ENCODE measurements at places on chromosomes 3 and 15.

GRCh38 chr3:127291611-127292010 lies 3.8 kb upstream of the PRR20G start:
- no peak for DNase-seq

DNA sequence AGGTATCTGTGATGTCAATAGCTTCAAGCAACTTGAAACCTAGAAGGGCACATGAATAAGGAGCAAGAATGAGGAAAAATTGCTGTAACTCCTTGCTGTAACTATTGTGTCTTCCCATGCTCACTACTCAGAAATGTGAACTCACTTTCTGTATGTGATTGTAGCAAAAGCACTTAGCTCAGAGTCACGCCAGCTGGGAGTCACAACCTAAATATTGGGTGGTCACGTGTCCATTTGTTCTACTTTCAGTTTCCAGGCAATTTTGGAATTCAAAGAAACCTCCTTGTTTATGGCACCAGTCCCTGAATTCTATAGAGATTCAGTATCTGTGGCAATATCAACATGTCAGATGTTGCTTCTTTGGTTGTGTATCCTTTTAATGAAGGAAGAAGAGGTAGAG lies 241.6 kb upstream of the AZI2 start:
- DNase-seq: no peak

- no peak for DNase-seq
These were observed 5.9 kb downstream of the RPUSD3 start for GRCh38 chr3:9837701-9838582.

GRCh38 chr15:23576061-23576460 lies 10.6 kb downstream of the MKRN3 start:
- no peak for DNase-seq

GRCh38 chr15:65767895-65768294 lies 24.2 kb downstream of the DENND4A start:
- DNase-seq: no peak

- no peak for DNase-seq
These were observed 152.8 kb downstream of the NEK10 start for GRCh38 chr3:27216295-27216855.

GRCh38 chr3:106617276-106617675 lies 748.5 kb upstream of the CBLB start:
- DNase-seq: no peak

DNA sequence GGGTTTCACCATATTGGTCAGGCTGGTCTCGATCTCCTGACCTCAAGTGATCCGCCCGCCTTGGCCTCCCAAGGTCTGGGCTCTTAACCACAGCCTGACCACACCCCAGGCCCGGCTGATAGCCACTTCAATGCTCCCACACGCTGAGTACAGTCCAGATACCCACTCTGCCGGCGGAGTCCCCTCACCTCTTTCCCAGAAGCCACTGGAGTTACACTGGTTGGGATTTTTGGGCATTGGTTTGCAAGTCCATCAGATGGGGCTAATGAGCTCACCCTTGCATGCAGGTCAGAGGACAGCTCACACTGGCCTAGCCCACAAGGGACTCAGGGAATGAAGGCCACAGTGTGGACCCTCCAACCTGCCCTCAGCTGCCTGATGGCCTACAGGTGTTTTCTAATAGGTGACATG lies 60.1 kb downstream of the IQSEC1 start:
- no peak for DNase-seq

GRCh38 chr3:129305592-129306091 lies 27.0 kb downstream of the HMCES start:
- DNase-seq: peak; percentile 72

GRCh38 chr3:113186566-113186965 lies 24.8 kb upstream of the BOC start:
- no peak for DNase-seq

GRCh38 chr3:153354641-153355040 lies 192.6 kb downstream of the RAP2B start:
- DNase-seq: no peak

DNA sequence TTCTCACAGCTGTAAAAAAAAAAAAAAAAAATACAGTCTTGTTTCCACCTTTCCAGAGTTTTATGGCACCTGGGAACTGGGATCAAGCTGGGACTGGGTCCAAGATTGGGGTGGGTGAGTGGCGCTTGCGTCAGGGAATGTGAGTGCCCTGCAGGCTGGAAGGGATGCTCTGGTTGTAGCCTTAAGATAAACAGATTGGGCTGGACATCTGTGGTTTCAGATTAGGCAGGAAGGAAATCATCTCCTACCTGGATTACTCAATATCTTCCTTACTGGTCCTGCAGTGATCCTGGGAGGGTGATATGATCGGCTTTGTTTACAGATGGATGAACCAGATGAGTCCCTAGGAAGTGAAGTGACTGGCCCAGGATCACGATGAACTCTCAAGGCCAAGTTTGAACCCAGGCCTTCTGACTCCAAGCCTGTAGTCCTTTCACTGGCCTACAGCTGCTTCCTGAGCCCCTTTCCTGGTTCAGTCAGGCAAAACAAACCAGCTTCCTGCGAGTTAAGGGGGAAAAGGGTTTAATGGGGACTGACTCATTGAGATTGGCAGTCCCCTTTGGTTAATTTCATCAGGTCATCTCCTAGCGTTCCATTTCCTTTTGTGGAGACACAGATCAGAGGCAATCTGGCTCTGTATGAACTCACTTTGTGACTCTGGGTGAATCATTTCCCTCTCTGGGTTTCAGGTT lies 179.8 kb downstream of the THSD4 start:
- no peak for DNase-seq

- DNase-seq: no peak
These were observed 81.0 kb upstream of the LMCD1 start for GRCh38 chr3:8420612-8421011.
